ENCODE measurements at places on chromosomes 13 and 19. TPM values are rescaled to one million over a fixed set of nuclear protein-coding genes. Genes with fewer than 3 reads are reported as not detected.

GRCh38 chr13:108915634-108916512, 286.5 kb downstream of the MYO16 start:
- peak; percentile 93 for DNase-seq
- peak overlapping the region; percentile 77 for H3K4me3 ChIP-seq
- peak overlapping the region; percentile 93 for H3K27ac ChIP-seq
- peaks cover 2% of the 10 kb centered on the region for H3K36me3 ChIP-seq
- H3K27me3 ChIP-seq, result peaks cover 14% of the 10 kb centered on the region
- peaks cover 29% of the 10 kb centered on the region for H3K4me1 ChIP-seq

GRCh38 chr13:106453101-106453500, 82.4 kb downstream of the EFNB2 start:
- H3K36me3 ChIP-seq, result no peaks in the 10 kb centered on the region
- H3K4me1 ChIP-seq, result no peaks in the 10 kb centered on the region
- DNase-seq, result no peak
- peaks cover 3% of the 10 kb centered on the region for H3K27me3 ChIP-seq
- no peak overlapping the region for H3K27ac ChIP-seq

DNA sequence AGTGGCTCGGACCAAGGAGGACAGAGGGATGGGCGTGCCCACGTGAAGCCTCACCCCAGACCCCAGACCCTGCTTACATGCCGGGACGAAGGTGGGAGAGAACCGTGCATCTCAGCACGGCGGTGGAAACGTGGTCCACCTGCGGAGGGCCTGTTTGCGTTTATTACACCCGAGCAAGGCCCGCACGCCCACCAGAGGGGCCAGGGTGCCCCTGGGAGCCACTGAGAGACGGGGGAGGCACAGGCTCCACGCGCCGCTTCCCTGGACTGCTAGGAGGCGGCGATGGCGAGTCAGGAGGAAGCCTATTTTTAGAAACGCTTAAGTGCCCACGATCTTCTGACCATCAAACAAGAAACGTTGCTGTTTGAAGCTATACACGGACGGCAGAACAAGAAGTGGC, 80.7 kb downstream of the ATP11A start:
- no peak for DNase-seq
- no peaks in the 10 kb centered on the region for H3K27me3 ChIP-seq
- no peak overlapping the region for H3K4me3 ChIP-seq
- H3K4me1 ChIP-seq, result peaks cover 23% of the 10 kb centered on the region
- no peaks in the 10 kb centered on the region for H3K36me3 ChIP-seq

Gene PDCD2L
- total RNA-seq, result 50.8 TPM

Gene ATP7B
- 0.65 TPM for total RNA-seq

Measured in activated CD4-positive, alpha-beta T cell treated with anti-CD3 and anti-CD28 coated beads, Interleukin-2, amount 10 ng/mL, durations not matched to agents 24 days and 14 days (primary cell).